ENCODE measurements at places on chromosomes 2 and 18.

DNA sequence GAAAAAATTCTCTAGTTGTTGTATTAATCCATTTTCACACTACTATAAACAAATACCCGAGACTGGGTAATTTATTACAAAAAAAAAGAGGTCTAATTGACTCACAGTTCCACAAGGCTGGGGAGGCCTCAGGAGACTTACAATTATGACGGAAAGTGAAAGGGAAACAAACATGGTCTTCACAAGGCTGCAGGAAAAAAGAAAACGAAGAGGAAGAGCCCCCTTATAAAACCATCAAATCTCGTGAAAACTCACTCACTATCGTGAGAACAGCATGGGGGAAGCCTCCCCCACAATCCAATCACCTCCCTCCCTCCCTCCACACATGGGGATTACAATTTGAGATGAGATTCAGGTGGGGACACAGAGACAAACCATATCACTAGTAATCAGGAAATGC is 61.7 kb upstream of the SPTBN1 start:
- no peak for DNase-seq

GRCh38 chr2:47165001-47165555 is 10.0 kb upstream of the STPG4 start:
- DNase-seq = no peak

DNA sequence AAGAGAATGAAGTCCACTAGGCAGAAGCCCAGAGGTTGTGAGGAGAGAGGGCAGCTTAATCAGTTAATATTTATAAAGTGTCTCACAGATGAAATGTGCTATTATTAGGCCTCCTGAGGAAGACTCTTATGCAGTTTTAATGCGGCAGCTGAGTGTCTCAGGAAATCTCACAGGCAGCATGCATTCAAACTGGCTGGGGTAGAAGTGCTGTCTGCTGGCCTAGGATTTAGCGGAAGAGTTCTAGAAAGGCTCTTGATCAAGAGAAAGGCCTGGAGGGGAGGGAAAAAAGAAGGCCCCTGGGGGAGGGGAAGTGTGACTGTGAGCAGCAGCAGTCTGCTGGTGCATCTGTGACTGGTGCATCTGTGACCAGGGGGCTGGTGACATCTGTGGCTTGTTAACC is 133.0 kb downstream of the FSHR start:
- DNase-seq = no peak

DNA sequence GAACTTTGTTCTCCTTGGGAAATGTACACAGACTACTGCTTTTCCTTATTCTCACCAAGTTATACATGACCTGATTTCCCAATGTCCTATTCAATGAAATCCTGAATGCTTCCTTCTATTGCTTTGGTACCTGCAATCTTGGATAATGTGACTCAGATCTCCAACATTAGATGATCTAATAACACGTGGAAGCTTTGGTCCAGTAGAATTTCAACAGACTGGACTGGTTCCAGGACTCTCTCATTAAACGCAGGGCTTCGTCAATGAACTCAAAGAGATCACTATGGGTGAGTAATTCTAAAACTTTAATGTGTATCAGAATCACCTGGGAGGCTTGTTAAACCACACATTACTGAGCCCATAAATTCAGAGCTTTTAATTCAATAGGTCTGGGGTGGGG is 413.6 kb upstream of the KCNH7 start:
- DNase-seq = no peak
